ENCODE measurements at places on chromosomes 2 and 18. TPM values are rescaled to one million over a fixed set of nuclear protein-coding genes. Genes with fewer than 3 reads are reported as not detected.

DNA sequence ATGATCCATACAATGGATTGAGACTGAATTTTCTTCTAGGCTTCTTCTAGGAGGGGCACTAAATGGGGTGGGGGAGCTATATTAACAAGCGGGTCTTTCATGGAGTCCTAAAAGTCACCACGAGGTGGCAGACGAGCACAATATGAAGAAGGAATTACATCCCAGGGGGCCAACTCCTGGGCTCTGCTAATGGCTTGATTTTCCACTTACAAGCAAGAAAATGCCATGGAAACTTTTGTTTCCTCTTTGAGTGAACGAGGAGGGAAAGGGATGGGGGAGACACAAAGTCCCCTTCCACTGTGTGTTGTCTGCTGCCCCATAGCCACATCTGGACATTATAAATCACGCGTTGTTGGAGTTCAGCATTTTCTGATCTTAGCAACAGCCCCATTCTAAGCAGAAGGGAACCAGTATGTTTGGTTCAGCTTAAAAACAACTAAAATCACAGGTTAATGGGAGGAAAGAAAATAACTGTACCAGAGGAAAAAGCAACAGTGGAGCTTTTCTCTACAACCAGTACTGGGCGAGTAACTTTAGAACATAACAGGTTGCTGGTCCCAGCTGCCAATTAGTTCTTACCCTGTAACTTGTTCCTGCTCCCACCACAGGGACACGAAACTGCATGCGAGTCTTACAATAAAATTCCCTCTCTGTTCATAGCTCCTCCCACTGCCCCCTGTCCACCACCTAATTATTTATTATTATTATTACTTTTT lies 285.0 kb upstream of the PARD3B start:
- peak; percentile 77 for DNase-seq

KCNIP3 gene
- total RNA-seq = 8.7 TPM

DNA sequence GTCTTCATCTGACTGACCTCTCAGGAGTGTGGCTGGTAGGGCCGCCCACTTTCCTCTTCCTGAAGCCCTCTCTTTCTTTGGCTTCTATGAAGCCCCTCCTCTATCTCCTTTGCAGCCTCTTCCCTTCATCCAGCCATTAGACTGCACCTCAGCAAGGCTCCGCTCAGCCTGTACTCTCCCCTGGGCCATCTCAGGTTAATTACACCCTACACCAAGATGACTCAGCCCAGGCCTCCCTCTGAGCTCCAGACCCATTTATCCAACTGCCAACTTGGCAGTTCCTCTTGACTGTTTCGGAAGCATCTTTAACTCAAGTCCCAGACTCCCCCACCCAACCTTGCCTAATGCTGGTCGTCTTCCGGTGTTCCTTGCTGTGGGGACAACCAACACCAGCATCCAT lies 5.8 kb upstream of the WNT6 start:
- DNase-seq = no peak

ZNF519 gene
- total RNA-seq = 10.7 TPM

CDKL4 gene
- total RNA-seq = 4.1 TPM

DNA sequence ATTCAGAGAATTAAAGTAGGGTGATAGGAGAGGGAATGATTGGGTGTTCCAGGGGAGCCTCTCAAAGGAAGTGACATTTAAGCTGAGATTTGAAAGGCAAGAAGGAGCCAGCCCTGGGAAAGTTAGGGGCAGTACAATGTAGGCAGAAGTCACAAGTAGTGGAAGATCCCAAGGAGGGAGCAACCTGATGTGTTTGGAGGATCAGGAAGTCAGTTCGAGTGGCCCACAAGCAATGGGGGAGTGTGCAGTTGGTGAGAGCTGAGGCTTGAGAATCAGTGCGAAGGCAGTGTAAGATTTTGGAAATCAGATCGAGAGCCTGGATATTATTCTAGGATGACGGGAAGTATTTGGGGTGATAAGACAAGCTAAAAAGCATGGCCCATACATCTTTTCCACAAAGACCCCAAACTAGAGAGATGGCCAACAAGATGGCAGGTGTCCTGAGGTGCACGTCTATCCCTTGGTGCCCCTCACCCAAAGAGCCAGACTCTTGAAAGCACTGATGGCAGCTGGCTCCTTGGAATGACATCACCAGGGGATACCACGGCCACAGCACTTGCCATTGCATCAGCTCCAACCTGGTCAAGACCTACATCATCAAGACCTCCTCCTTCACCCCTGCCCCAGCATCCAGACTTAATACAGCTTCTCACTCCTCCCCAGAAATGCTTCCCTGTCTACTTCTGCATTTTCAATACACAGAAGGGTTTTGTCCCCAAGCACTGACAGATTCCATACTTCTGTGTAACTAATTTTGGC lies 127.3 kb downstream of the BCL2 start:
- no peak for DNase-seq

PTPRM gene
- 39.6 TPM for total RNA-seq

DNA sequence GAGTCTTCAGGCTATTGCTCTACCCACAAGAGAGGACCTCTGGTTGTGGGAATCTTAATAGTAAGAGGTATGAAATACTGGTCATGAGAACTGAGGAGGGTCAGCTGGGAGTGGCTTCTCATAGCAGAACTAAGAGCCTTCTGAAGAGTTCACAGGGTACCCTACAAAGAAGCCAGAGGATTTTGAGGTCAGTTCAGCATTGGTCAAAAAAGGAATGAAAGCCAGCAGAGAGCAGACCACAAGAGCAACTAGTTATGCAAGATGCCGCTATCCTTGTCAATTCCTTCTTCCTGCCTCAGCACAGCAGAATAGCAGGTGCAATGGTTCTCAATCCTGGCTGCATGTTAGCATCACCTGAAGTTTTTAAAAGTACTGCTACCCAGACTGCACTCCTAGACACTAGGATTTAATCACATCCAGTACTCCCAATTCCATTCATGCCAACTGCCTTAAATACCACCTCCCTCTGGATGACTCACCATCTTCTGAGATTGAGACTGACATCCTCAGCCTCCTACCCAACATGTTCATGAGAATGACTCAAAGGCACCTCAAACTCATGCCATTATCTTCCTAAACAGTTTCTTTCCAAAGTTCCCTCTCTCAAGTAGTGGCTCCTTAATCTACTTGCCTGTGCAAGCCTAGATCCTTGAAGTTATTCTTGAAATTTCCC lies 81.0 kb upstream of the RBMS1 start:
- no peak for DNase-seq

RAPGEF4 gene
- 4.8 TPM for total RNA-seq

GRCh38 chr18:53605198-53605597 lies 619.3 kb downstream of the MBD2 start:
- no peak for DNase-seq

DNA sequence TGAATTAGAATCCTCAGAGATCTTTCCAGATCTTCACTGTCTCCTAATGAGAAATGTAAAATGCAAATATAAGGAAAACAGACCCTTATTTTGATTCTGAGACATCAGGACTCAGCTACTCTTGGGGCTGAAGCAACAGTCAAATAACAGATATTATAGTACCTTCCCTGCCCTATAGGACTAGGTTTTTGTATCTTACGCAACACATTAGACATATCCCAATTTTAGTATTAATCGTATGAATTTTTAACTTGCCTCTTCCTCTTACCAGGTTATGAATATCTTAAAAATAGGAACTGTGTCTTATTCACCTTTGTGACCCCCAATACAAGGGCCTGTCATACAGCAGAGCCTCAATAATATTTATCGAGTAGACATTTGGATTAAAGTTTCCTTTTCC lies 12.0 kb upstream of the SLC25A52 start:
- no peak for DNase-seq

EHBP1 gene
- total RNA-seq = 51.2 TPM

GRCh38 chr18:35141567-35142274 lies 99.1 kb upstream of the ZNF397 start:
- no peak for DNase-seq

DNA sequence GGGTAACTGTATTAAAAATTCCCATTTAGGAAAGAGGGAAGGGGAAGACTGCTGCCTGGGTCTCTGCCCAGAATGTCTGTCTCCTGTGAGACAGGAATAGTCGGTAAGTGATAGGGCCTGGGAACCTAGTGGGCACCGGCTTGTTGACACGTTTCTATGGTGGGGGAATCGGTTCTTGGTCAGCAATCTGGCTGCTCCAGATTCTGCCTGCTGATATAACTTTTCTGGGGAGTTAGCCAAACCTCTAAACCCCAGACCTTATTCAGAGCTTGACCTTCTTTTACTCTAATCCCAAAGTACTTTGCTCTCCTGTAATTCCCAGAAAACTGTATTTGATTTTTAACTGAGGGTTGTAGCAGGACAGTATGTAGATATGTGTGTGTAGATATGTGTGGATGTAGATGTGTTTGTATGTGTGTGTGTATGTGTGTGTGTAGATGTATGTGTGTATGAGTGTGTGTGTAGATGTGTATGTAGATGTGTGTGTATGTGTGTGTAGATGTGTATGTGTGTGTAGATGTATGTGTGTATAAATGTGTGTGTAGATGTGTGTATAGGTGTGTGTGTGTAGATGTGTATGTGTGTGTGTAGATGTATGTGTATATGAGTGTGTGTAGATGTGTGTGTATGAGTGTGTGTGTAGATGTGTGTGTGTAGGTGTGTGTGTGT lies 61.8 kb upstream of the TXNDC2 start:
- no peak for DNase-seq

CNDP1 gene
- not detected for total RNA-seq

DNA sequence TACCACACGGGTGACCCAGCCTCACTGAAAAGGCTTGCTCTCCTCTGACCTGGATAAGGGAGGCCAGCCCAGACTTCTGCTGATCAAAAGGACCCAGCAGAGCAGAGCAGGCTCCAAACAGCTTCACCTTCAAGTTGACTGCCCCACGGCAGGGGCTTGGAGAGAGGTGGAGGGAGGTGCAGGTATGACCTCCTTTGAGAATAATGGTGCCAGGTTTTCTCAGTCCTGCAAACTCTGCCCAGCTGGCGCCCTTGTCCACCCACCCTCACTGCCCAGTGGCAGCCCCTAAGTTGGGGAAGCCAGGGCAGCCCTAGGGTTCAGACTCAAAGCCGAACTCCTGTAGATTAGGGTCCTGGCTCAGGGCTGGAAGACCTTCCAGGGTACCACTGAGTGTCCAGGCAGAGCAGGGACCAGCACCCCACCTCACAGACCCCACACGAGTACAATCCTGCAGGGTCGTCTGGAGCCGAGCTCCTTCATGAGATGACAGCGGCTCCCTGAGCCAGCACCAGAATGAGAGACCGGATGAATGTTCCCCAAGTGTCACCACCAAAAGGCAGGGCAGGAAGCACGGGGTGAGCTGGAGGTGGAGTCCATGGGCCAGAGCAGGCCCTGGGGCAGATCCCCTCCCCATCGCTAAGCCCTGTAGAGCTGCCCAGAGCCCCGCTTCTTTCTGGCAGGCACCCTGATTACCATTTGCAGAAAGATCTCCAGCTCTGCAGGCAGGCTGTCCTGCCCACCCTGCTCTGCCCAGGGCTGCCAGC lies 3.6 kb upstream of the GPC1 start:
- no peak for DNase-seq

PSMA8 gene
- not detected for total RNA-seq

DNA sequence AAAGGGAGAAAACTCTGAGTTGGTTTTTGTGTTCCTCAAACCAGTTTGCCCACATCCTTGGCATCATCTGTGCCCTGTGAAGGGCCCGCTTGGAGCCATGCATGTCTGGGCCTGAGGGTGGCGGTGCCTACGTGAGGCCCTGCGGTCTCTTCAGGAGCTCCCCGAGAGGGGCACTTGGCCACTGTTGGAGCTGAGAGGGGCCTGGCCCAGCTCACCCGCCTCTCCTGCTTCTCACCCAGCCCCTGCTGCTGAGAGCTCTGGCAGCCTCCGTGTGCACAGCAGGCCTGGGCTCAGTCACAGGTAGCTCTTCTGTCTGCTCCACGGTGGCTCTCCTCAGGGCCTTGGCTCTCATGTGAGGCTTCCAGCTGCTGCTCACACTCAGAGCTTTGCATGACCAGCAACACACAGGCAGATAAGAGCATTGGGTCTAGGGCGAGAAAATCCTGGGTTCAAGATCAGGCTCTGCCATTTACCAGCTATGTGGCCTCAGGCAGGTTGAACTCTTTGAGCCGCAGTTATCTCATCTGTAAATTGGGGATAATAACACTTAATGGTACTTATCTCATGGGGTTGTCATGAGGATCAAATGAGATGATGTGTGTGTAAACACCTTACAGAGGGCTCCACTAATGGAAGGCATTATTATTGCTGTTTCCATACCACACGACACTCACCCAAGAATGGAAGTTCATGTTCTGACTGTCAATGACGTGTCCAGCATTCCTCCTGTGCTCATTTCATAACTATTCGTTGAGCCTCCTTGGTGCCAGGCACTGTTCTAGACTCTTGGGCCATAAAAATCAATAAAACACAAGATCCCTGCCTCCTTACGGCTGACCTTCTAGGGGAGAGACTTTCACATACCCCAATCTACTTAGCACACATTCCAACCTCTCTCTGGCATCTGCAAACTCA lies 41.6 kb upstream of the PLB1 start:
- no peak for DNase-seq

UGT1A8 gene
- total RNA-seq = 11.9 TPM

GRCh38 chr2:85963068-85963467 lies 74.3 kb upstream of the ST3GAL5 start:
- DNase-seq = no peak

DNA sequence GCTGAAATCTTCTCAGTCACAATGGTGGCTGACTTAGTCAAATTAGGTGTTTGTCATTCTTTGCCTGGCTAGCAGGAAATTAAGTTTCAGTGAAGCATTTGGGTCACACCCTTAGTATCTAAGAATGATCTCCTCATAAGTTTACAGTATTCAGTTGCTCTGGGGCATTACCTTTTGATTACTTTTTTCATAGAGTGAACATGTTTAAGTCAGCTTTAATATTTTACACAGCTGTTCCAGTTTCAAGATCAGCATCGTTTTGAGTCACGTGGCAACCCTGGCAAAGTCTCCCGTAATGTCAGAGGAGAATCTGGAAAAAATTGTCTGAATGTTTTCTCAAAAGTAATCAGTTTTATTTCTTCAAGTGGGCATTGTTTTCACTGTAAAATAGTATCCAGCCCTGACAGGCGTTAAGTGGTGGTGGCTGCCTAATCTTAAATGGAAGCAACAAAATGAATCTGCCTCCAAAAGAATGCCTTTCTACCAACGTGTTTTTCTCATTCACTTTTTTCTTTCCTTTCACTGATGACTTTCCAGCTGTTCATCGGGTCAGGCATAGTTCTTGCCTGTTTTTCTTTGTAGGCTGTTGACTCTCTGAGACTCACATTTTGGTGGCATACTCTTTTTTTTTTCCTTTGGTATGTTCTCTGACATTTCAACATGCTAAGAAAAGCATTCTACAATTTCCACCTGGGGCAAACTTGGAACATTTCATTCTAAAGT lies 319.6 kb upstream of the TCF4 start:
- DNase-seq = no peak

AQP12A gene
- not detected for total RNA-seq

- DNase-seq = no peak
These were observed 63.7 kb upstream of the CYP26B1 start for GRCh38 chr2:72211350-72211749.

- DNase-seq = no peak
These were observed 130.9 kb upstream of the RND3 start for GRCh38 chr2:150618245-150618895.
